ENCODE measurements at places on chromosomes 7 and 10. TPM values are rescaled to one million over a fixed set of nuclear protein-coding genes. Genes with fewer than 3 reads are reported as not detected.

Gene PSAP
- 360 TPM for total RNA-seq

Gene DPYSL4
- total RNA-seq, result 0.27 TPM

Gene ANKRD7
- 0.27 TPM for total RNA-seq

Gene C10orf71
- not detected for total RNA-seq

- no peak for DNase-seq
Observed at GRCh38 chr7:9960460-9960859, 1013.2 kb upstream of the PHF14 start.

GRCh38 chr7:67593794-67594193, 597.2 kb downstream of the TYW1 start:
- DNase-seq, result no peak

DNA sequence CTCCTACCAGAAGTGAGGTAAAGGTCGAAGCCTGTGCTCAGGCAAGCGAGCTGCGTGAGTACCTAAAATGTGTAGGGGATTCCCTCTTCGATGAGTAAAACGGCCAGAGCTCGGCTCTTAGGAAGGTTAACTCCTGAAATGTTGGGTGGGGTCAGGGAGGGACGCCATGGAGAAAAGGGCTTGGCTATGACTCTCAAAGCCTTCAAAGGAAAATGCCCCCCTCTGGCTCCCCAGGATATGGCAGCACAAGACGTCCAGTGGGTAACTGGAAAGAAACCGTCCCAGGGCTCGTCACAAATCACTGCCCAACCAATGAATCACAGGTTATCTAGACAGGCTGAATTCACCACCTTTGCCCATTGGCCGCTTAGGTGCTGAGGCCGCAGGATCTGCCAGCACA, 58.0 kb downstream of the CALML3 start:
- DNase-seq, result no peak

- DNase-seq, result no peak
Observed at GRCh38 chr10:29947701-29948060, 111.7 kb downstream of the JCAD start.

- no peak for DNase-seq
Observed at GRCh38 chr10:84965468-84965867, 637.1 kb downstream of the CCSER2 start.

- DNase-seq, result no peak
Observed at GRCh38 chr7:1855725-1856160, 185.7 kb downstream of the ELFN1 start.

DNA sequence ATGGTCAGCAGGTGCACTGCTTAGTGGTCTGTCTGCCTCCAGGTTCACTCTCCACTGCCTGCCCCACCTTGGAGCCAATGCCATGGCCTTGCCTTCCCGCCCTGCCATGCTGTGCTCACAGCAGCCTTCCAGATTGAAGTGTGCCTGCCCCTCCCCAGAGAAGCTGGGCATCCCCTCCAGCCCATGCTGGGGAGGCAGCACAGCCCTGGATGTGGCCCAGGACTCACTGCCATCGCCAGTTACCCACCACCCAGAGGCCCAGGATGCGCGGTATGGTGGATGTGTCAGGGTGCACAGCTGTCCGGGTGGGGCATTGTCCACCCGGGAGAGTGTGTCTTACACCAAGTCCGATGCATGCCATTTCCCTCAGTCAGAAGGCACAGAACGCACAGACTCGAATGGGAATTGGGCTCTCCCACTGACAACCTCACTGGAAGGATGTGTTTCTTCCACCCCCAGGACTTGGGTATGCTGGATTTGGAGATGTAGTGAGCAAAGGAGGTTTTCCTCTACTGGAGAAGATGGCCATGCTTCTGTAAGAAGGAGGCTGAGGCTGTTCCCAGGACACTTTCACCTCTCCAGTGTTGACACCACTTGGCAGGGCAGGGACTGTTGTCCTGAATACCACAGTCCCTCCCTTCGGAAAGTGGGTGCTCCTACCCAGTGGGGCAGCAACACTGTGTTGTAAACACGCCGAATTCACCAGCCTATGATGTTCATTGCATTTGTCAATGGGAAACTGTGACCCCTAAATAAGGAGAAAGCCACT, 122.0 kb downstream of the ADARB2 start:
- no peak for DNase-seq

Measured in hematopoietic multipotent progenitor cell (in vitro differentiated cells).